NK-92 treated with Interleukin-12 subunit alpha and Interleukin-12 subunit beta, amount 100 ng/mL, for 24 hours (cell line): ENCODE measurements at places on chromosomes 6 and 20.

GRCh38 chr20:15702161-15702560 lies 871.1 kb downstream of the KIF16B start:
- no peak for DNase-seq

DNA sequence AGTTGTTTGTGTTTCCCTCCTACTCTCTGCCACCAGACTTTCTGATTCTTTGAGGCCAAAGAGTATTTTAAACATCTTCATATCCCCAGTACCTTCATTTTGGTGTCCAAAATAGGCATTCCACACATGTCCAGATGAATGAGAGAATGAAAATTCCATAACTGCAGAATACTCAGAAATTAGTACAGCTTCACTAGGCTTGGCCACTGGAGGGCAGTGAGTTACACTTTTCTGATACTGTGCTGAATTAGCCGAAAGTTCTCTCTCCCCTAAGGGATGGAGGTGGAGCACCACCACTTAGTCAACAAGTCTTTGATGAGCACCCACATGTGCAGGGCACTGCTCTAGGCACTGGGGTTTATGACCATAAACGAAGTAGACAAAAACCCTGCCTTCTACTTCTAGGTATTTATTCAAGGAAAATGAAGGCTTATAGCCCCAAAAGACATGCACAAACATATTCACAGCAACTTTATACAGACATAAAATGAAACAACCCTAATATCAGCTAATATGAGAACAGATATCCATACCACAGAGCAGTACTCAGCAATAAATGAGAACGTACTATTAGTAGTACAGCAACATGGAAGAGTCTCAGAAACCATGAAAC lies 46.1 kb upstream of the TMEM217 start:
- no peak for DNase-seq

- no peak for DNase-seq
Observed at GRCh38 chr20:52747845-52748284, 224.3 kb upstream of the TSHZ2 start.

DNA sequence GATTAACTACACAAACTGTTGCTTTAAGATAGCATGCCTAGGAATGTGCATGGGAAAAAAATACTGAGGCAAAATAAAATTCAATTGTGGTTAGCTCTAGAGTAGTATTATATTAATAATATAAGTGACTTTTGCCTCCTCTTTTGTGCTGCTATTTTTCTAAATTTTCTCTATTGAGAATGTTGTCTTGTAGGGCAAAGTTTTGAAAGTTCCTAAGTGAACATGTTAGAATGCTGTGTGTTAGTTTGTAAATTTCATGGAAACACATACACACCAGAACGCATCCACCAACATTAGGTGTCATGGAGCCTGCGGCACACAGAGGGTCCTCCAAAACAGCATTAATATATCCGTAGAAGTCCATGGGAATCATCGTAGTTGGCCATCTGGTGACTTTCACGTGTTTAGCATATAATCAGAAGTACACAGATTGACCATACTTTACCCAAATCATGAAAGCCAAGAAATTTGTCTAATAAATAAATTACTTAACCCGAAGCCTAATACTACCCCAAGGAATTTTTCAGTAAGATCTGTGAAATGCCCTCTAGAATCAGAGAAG lies 25.6 kb downstream of the ARHGAP18 start:
- no peak for DNase-seq

- DNase-seq: no peak
Observed at GRCh38 chr20:40810332-40811000, 121.4 kb upstream of the MAFB start.

GRCh38 chr6:13303668-13304017 lies 24.7 kb downstream of the TBC1D7 start:
- no peak for DNase-seq

DNA sequence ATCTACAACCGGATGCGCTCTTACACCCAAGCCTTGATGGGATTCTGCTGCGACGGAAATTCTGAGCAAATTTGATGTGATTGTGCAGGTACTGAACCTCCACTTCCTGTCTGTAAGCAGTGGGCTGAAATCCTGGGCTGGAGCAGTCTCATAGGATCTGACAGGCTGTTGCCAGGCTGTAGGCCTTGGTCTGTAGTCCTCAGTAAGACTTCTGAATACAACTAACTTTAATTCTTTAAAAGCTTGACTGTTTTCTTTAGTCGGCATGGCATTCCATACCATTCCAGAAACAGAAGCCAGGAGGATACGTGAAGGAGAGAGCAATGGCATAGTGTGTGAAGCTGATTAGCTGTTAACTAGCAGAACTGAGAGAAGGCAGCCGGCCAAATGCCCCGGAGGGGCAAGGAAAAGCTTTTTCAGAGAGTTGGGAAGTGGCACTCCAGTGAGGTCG lies 68.3 kb downstream of the ADTRP start:
- DNase-seq: no peak

DNA sequence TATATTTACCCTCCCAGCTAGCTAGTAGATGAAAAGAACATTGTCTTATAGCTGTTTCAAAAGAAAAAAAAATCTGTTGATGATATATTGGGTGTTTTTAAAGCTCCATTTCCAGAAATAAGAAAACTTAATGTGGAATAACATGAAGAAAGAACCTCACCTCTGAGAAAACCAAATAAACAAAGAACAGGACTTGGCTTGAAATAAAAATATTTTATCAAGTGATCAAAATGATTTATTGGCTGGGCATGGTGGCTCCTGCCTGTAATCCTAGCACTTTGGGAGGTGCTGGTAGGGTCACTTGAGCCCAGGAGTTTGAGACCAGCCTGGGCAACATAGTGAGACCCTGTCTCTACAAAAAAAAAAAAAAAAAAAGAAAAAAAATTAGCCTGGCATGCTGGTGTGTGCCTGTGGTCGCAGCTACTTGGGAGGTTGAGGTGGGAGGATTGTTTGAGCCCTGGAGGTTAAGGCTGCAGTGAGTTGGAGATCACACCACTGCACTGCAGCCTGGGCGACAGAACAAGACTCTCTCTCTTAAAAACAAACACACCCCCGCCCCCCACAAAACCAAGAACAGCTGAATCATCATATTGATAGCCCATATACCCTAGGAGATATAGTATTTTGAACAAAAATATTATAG lies 7.9 kb downstream of the RNF24 start:
- no peak for DNase-seq

DNA sequence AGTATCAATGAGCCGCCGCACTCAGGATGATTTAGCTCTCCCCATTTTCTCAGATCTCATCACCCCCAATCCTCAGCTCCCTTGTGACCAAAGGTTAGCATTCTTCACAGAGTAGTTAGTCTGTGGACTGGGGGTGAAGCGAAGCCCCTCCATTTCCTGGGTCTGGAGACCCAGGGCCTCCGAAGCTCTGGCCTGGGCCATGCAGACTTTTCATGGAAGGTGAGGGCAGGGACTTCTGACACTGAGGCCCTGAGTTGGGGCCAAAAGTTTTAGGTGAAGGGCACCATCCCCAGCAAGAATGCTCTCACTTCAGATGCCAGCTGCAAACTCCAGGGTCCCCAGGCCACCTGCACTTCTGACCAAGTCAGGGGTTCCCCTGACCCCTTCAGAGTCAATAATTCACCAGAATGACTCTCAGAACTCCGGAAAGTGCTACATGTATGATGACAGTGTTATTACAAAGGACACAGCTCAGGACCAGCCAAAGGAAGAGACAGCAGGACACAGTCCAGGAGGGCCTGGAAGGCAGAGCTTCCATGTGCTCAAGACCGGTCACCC lies 65.7 kb upstream of the DUSP22 start:
- no peak for DNase-seq

DNA sequence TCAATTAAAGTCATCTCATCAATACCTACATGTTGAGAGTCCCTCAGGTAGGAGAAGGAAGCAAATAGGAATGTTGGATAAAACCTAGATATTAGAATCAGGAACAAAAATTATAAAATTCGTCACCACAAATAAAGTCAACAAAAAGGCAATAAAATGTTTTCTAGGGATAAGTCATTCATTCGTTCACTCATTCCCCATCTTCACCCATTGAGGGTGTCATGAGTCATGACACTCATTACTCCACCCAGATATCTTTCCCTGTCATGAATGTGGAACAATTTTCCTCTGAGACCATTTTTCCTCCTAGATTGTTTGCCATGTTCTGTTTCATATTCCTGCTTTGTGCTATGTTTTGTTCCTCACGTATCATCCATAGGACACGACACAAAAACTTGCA lies 50.9 kb upstream of the OLIG3 start:
- no peak for DNase-seq

- DNase-seq: no peak
Observed at GRCh38 chr20:62487561-62488354, 12.0 kb upstream of the GATA5 start.

- DNase-seq: peak; percentile 43
Observed at GRCh38 chr6:2081155-2082138, 164.0 kb downstream of the GMDS start.

DNA sequence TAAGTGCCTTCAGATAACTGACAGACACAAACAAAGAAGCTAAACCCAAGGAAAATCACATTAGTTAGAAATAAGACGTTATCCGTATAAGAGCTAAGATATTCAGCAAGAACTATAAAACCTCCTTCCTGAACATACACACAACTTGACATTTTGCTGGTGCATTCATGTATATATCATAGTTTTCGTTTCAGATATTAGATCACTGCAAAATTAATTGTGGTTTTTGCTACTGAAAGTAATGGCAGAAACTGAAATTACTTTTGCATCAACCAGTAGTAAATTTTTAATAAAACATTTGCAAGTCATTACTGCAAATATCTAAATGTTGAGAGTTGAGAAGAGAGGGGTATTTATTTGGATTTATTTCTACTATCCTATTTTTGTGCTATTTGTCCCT lies 26.1 kb upstream of the KCNQ5 start:
- no peak for DNase-seq

DNA sequence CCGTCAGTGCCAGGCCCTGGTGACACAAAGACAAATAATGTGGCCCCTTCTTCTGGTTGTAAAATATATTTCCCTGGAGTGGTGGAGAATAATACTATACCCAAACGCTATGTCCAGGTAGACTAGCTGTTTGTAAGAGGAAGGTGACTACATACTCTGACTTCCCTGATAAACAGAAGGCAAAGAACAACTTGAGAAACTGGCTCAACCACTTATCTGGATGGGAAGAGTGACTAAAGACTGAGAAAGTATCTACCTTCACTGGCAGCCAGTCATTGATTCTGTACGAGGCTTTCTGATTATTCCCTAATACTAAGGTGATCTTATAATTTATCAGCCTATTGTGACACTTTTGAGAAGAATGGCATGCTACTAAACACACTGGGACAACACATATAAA lies 569.7 kb downstream of the EPHA7 start:
- DNase-seq: no peak

DNA sequence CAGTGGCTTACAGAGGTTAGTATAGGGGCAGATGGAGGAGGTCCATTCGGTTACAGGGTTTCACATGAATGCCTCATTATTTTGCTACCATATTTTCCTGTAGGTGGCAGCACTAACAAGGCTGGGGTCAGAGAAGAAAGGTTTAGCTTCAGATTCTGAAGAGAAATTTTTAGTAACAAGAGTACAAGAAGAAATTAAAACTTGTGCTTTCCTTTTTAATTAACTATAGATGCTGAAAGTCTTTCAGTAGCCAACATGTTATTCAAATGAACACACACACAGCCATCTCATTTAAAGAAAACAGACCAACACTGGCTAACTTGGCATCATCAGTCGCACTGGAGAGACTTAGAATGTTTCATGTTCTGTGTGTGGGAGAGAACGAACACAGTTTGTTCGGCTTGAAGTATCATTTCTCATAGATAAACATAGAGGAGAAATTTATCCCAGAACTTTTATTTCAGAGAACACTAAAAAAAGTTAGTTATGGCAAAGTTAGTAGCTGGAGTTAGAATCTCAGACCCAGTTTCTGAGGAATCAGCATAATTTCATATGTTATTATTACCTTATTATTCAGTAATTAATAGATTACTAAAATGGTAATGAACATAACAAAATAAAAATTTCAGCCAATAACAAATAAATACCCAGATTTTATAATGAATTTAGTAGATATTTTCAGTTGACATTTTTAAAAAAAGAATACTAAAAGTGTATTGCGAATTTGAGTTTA lies 314.0 kb upstream of the RSPO3 start:
- DNase-seq: no peak
